ENCODE measurements at places on chromosomes 11 and 22.

DNA sequence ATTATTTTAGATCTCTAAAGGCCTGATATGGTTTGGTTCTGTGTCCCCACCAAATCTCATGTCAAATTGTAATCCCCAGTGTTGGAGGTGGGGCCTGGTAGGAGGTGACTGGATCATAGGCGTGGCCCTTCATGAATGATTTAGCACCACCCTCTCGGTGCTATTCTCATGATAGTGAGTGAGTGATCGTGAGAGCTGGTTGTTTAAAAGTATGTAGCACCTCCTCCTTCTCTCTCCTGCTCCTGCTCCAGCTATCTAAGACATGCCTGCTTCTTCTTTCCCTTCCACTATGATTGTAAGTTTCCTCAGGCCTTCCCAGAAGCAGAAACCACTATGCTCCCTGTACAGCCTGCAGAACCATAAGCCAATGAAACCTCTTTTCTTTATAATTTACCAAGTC lies 114.1 kb downstream of the SERGEF start:
- no peak for DNase-seq

DNA sequence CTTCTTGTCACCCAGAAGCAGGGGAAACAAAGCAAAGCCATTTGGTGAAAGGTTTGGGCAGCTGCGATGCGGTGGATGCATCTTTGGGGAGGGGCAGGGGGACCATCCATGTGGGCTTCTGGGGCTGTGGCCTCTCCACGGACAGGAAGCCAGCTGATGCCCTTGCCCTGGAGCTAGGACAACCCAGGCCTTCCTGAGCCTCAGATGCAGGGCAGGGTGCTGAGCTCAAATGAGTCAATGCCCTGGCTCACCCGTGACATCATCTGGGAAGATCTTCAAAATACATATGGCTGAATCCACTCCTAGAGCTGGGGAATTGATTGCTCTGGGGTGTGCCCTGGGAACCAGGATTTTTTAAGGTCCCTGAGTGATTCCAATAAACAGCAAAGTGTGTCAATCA lies 1418.2 kb downstream of the TBC1D22A start:
- no peak for DNase-seq

DNA sequence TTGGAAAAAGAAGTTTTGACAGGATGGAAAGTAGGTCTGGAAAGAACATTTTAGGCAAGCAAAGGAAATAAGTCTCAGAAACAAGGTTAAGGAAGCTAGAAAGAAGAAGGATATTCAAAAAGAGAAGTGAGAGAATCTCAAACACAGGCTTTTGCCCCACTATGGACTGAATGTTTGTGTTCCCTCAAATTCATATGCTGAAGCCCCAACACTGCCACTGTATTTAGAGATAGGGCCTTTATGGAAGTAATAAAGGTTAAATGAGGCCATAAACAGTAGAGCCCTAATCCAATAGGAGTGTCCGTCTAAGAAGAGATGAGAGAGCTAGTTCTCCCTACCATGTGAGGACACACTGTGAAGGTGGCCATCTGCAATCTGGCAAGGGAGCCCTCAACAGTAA lies 20.6 kb upstream of the RPS13 start:
- no peak for DNase-seq

DNA sequence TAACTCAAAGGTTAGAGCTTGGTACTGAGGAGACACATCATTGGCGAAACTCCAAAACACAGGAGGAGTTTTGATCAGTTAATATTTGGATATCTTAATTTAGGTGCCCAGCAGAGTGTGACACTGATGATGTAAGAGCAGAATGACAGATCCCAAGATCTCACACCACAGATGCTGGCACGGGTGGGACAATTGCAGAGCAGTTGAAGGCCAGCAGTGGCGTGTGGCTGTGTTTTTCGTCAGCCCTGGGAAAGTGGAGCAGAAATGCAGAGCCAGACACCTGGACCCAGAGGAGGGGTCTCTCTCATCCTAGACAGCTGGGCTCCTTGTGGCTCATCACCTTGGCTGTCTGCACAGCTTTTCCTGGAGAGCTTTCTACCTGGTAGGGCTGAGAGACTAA lies 59.7 kb upstream of the CTTN start:
- no peak for DNase-seq
